ENCODE measurements at places on chromosomes 11 and 22.

GRCh38 chr11:92125321-92125720 lies 99.3 kb upstream of the FAT3 start:
- DNase-seq = no peak

GRCh38 chr11:102064316-102064715 lies 17.1 kb downstream of the CFAP300 start:
- DNase-seq = no peak

DNA sequence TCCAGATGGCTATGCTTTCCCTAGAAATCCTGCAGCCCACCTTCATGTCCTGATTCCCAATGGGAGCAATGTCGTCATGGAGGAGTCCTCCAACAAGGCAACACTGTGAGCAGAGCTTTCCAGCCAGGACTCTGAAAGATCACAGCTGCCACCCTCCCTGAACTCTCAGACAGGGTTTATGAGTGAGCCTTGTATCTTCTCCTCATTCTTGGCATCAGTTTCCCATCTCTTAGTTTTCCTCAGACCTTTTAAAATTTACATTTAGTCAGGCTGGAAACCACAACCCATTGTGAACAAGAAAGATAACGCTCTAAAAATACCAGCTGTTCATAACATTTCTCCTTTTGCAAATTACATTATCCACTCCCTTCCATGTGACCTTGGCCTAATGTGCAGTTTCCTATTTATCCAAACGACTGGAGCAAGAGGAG lies 15.6 kb upstream of the LYVE1 start:
- DNase-seq = no peak

DNA sequence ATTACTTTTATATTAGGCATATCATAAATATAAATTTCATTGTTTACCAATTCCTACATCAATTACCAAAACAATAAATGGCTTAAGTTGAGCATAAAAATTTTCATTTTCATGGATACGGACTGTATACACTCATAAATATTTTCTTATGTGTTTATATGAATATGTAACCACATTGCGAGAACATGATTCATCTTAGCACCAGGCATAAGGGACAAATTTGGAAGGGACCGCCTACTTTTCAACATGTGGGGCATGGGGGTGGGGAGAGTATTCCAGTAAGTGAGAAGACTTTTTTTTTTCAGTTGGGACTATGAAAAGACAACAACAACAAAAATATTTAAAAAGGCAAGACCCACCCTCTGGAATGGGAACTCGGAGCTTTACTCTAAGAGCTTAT lies 296.1 kb downstream of the RAB38 start:
- no peak for DNase-seq

- DNase-seq = no peak
These were observed 6.6 kb downstream of the C2CD2L start for GRCh38 chr11:119113716-119114115.
